Islet precursor cell (in vitro differentiated cells): ENCODE measurements at places on chromosomes 3 and 15.
A peak's percentile ranks its signal among the peaks of the same experiment; 100 is the strongest.

DNA sequence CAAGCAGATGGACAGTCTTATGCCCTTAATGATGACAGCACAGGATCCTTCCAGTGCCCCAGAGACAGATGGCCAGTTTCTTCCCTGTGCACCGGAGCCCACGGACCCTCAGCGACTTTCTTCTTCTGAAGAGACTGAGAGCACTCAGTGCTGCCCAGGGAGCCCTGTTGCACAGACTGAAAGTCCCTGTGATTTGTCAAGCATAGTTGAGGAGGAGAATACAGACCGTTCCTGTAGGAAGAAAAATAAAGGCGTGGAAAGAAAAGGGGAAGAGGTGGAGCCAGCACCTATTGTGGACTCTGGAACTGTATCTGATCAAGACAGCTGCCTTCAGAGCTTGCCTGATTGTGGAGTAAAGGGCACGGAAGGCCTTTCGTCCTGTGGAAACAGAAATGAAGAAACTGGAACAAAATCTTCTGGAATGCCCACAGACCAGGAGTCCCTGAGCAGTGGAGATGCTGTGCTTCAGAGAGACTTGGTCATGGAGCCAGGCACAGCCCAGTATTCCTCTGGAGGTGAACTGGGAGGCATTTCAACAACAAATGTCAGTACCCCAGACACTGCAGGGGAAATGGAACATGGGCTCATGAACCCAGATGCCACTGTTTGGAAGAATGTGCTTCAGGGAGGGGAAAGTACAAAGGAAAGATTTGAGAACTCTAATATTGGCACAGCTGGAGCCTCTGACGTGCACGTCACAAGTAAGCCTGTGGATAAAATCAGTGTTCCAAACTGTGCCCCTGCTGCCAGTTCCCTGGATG is 198.7 kb downstream of the AKAP13 start:
- no peak for DNase-seq

- DNase-seq: no peak
These were observed 1036.6 kb downstream of the NTRK3 start for GRCh38 chr15:87219650-87220615.

GRCh38 chr3:101687142-101687931 is 819 bp upstream of the RPL24 start:
- no peak for DNase-seq

- no peak for DNase-seq
These were observed 254.0 kb upstream of the SOX2 start for GRCh38 chr3:181457756-181458155.

DNA sequence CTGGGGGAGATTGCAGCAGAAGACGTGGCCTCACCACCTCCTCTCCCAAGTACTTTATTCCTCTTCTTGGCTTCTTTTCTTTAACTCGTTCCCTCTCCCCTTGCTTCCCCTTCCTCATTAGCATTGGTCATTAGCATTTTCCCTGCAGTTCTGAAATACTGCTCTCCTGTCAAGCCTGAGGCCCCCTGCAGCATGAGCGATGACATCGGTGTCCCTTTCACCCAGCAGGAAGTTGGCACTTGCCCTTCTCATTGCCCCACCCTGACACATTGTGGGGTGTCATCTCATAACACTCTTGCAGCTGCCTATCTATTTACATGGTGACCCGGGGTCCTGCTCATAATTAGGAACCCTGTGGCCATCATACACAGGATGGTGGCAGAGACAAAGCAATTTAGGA is 167.1 kb downstream of the ARRDC4 start:
- DNase-seq: no peak

- peak; percentile 24 for DNase-seq
These were observed 56.2 kb downstream of the SH3BP5 start for GRCh38 chr3:15276028-15276724.
